Tibial nerve (tissue), 4 donors: ENCODE measurements at places on chromosomes 6 and 20.

- no peak for DNase-seq
These were observed 318.0 kb downstream of the THBS2 start for GRCh38 chr6:168935628-168936010.

GRCh38 chr6:159819932-159820640 is 20.0 kb downstream of the PNLDC1 start:
- DNase-seq: no peak

DNA sequence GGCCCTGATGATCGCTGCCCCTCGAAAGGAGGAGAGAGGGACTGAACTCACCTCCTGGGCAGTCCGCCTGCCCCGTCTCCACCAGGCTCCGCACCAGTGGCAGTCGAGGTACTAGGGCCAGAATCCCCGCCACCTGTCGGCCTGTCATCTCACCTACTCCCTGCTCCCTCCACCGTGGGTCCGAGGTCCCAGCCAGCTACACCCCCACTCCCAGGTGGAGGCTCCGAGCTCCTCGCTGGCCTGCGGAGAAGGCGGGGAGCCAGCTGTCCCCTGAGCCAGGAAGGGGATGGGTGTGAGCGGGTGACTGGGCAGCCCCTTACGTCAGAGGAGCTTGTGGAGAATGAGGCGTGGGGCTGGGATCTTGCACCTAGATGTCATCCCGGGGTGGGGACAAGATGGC is 1066.5 kb upstream of the MANEA start:
- DNase-seq: no peak

GRCh38 chr6:132648828-132649227 is 10.2 kb downstream of the TAAR1 start:
- no peak for DNase-seq

GRCh38 chr6:135025775-135026174 is 28.8 kb downstream of the HBS1L start:
- DNase-seq: no peak

- no peak for DNase-seq
These were observed 497.5 kb downstream of the UTRN start for GRCh38 chr6:144782634-144783033.

DNA sequence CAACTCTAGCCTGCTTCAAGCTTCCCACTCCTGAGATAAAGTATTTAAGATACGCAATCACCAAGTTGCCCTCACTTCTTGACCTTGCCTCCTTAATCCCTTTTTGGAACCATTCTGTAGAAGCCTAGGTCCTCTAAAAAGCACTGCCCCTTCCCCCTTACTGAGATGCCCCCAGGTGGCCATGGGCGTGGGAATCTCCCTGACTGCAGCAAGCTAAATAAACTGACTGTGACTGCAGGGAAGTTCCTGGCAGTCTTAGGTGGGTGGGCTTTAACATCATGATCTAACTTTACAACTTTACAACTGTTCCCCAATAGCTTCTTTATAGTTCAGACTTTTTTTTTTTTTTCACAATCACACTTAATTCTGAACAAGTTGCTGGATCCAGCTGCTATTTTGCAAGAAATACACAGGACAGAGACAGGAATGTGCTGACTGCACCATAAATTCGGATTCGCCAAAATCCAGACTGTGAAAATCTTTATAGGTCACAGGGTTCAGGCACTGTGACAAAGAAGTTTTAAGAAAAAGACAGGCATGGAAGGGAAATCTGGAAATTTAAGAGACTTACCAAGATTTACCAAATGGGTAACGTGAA is 344.2 kb upstream of the SULF2 start:
- no peak for DNase-seq

- DNase-seq: no peak
These were observed 42.8 kb downstream of the MAP3K7 start for GRCh38 chr6:90544081-90544480.

DNA sequence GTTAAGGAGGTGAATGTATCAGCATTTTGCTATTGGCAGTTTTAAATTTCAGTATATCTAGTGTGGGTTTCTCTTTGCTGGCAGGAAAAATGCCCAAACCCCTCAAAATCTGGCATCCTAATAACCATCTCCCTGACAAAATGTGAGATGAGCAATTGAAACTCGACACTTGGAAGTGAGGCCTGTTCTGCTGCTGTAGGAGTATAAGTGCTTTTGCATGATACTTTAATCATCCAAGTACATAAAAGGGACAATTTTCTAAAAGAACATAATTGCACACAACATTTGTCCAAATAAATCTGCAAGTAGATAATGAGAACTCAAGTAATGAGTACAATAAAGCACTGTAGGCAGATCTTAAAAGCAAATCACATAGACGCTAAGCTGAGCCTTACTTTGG is 36.5 kb downstream of the LAMP5 start:
- no peak for DNase-seq

- DNase-seq: no peak
These were observed 925.0 kb upstream of the MAN1A1 start for GRCh38 chr6:120274547-120274946.

- DNase-seq: no peak
These were observed 76.1 kb downstream of the SLC22A3 start for GRCh38 chr6:160424256-160424655.

GRCh38 chr6:50734488-50734887 is 21.2 kb downstream of the TFAP2D start:
- no peak for DNase-seq

GRCh38 chr6:164911873-164912580 is 397.4 kb downstream of the C6orf118 start:
- DNase-seq: no peak

DNA sequence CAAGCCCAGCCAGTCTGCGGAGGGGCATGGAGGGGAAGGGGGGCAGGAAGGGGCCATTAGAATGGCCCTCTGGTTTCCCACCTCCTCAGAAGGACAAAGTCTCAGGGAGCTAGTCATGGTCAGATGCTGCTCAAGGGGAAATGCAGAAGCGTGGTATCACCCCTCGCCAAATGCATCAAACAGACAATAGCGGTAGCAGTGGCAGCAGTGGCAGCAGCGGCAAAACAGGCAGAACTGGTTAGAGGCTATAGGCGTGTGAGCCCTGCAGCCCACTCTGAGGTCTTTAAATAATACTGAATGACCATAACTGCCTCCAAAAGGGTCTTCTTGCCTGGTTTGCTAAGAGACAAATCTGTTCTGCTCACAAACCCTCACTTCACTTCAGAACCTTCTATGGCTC is 186.7 kb downstream of the TFAP2C start:
- DNase-seq: no peak

GRCh38 chr6:35599761-35600658 is 87.3 kb upstream of the TULP1 start:
- DNase-seq: no peak

DNA sequence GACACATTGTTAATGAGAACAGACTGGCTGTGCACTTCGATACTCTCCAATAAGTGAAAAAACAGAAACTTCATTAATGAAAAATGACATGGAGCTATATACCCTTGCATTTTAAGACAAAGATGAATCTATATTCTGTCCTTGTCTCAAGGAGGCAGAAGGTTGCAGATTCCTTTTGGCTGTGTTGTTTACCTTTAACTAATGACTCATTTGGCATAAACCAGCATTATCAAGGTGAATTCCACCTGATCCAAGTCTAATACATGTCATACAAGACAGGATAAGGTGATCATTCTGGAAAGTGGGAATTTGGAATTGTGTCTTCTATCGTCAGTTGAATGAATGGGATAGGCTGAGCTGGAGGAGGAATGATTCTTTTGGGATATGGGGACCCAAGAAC is 192.9 kb downstream of the PLCB4 start:
- no peak for DNase-seq

DNA sequence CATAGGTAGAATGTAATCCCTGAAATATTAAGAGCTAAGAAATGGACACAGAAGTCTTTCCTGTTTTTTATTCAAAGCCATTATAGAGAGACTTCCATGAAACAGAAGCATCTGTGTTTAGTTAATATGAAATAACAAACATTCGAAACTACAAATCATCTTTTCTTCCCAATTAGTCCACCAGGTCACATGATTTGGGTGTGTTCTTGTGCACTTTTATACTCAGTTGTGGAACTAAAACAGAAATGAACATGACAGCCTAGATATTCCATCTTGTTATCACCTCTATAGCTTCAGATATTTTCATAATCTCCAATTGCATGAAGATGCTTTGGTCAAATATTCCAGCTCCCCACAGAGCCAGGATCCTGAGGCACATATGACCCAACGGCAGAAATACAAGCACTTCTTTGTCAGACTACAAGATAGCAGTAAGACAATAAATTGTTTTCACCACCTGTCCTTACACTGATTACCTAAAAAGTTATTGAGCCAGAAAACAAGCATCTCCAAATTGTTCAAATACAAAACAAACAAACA is 116.8 kb upstream of the BEND6 start:
- DNase-seq: no peak

DNA sequence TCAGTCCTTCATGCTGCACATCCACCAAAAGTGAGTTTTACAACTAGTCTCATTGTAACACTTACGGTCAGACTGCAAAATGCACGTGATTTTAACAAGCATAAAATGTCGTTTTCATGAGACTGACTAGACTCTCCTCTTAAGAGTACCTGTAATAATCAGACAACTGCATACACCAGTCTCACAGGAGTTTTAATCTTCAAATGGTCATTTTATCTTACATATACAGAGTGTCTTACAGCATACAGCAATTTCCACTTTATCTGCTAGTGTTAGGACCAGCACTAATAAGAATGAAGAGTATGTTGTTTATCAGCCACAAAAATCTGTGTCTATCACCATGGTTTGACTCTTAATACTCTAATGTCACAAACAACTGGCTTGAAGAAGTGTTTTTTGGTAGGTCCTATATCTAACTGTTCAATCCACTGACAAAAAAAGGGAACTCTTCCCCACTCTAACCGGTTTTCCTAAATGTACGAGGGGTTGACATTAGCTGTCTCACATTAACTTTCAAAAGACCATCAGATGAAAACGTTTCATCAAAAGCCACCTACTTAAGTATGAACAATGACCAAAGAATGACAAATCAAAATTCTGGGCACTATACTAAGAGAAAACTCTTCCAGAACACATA is 1.5 kb upstream of the ASF1A start:
- DNase-seq: no peak

DNA sequence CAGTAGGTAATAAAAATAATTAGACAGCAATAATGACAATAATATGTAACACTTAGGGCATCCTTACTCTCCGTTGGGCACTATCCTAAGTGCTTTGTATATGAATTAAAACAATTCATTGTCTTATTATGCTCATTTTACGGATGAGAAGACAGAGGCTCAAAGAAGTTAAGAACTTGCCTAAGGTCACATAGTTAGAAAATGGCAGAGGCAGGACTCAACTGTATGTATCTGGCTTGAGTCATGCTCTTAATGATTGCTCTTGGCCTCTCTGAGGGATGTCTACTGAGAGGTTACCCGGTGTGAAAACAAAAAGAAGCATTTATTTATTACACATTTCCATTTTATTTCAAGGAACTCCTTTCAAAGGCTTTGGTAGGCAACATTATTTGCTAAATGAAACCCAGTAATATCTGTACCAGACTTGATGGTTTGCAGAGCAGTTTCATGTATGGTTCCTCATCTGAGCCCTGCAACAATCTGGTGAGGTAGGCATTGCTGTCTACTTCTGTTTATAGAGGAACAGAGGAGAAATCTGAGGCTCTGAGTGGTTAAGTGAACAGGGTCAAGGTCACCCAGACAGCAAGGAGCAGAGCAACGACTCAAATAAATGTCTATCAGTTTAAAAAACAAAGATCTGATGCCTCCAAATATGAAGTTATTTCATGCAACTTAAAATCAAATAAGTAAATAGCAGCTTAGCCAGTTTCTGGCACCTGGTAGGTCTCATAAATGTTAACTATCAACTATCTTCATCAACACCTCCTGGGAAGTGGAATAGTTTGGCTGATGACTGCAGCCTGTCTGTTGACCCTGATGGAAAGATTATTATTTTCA is 4.2 kb upstream of the PARD6B start:
- DNase-seq: no peak

GRCh38 chr6:36283608-36284007 is 13.7 kb downstream of the PNPLA1 start:
- no peak for DNase-seq

DNA sequence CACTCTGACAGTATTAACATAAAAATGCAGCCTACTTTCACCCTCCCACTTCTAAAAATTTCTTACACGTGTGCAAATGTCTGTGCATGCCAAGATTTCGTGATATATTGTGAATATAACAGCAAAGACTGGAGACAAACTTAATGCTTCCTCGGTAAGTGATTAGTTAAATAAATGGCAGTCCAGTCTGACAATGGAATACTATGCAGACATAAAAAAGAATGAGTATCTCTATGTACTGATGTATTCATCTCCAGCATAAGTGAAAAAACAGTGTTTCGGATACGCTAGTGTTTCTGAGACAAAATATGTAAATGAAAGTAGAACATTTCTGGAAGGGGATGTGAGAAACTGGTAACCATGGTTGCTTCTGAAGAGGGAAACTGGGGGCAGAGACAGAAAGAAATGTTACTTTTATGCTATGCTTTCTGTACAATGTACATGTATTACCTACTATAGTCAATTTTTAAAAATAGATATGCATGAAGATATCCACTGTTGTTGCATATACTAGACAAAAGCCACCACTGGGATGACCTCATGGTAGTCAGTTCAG is 7.0 kb downstream of the SLC22A23 start:
- DNase-seq: no peak

DNA sequence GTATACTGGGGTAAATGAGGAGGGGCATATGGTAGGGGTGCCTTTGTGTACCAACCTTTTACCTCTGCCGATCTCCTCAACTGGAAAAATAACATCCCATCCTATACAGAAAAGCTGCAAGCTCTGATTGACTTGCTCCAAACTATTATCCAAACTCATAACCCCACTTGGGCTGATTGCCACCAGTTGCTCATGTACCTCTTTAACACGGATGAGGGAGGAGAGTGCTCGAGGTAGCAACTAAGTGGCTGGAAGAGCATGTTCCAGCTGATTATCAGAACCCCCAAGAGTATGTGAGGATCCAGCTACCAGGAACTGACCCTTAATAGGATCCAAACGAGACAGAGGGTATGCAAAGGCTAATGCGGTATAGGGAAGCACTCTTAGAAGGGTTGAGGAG is 299.6 kb downstream of the RNGTT start:
- DNase-seq: no peak

DNA sequence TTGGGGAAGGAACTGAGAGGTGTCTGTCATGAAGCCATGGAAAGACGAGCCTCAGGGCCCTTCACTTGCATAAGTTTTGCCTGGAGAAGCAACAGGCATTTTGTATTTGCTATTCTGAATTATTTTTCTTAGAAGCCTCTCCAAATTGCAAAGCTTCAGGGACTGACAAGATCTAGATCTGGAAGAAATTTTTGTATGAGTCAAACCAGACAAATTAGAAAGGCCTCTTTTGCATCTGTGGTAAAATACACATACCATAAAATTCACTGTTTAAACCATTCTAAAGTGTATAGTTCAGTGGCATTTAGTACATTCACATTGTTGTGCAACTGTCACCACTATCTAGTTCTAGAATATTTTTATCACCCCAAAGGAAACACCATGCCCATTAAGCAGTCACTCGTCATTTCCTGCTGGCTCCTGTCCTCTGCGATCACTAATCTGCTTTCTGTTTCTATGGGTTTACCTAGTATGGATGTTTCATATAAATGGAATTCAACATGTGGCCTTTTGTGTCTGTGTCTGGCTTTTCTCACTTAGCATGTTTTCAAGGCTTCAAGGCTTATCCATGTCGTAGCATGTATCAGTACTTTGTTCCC is 269.1 kb downstream of the PHF3 start:
- DNase-seq: no peak
